Naive thymus-derived CD8-positive, alpha-beta T cell (primary cell): ENCODE measurements at places on chromosomes 6 and 20. TPM values are rescaled to one million over a fixed set of nuclear protein-coding genes. Genes with fewer than 3 reads are reported as not detected.
A peak's percentile ranks its signal among the peaks of the same experiment; 100 is the strongest.

- no peak for DNase-seq
- no peaks in the 10 kb centered on the region for H3K4me1 ChIP-seq
- H3K4me3 ChIP-seq: no peak overlapping the region
- peaks cover 12% of the 10 kb centered on the region for H3K27me3 ChIP-seq
- H3K36me3 ChIP-seq: peaks cover 3% of the 10 kb centered on the region
Measured at GRCh38 chr20:37477041-37477440, 44.0 kb upstream of the NNAT start.

- no peak overlapping the region for H3K4me3 ChIP-seq
- H3K27me3 ChIP-seq: no peaks in the 10 kb centered on the region
- H3K27ac ChIP-seq: no peak overlapping the region
Measured at GRCh38 chr6:130535242-130535641, 169.4 kb downstream of the TMEM200A start.

- no peak overlapping the region for H3K4me3 ChIP-seq
- H3K36me3 ChIP-seq: no peaks in the 10 kb centered on the region
- peaks cover 12% of the 10 kb centered on the region for H3K27me3 ChIP-seq
- no peaks in the 10 kb centered on the region for H3K4me1 ChIP-seq
- H3K27ac ChIP-seq: no peak overlapping the region
- no peak for DNase-seq
Measured at GRCh38 chr6:96755096-96755495, 82.2 kb downstream of the GPR63 start.

DNA sequence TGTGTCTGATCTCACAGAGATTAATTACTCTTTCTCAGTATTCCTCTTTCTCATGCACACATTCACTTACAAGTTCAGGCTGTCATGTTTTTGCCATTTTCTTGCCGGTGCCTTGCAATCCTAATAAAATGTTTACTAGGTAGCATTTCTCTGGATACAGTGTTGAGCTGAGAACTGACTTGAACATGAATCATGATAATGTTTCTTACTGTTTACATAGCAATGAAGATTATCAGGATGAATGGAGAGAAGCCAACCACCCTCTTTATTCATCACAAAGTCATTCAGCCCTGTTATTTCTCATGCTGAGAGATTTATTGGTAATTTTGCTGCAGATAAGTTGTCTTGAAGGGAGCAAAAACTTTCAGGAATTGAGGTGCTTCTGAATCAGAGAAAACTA is 185.5 kb upstream of the ECI2 start:
- H3K27ac ChIP-seq: no peak overlapping the region
- H3K27me3 ChIP-seq: peaks cover 58% of the 10 kb centered on the region
- H3K4me1 ChIP-seq: peaks cover 3% of the 10 kb centered on the region
- H3K4me3 ChIP-seq: no peak overlapping the region
- H3K36me3 ChIP-seq: no peaks in the 10 kb centered on the region

- no peak for DNase-seq
- H3K27ac ChIP-seq: no peak overlapping the region
- H3K27me3 ChIP-seq: no peaks in the 10 kb centered on the region
- no peak overlapping the region for H3K4me3 ChIP-seq
- peaks cover 7% of the 10 kb centered on the region for H3K36me3 ChIP-seq
- no peaks in the 10 kb centered on the region for H3K4me1 ChIP-seq
Measured at GRCh38 chr6:111377558-111378120, 105.4 kb downstream of the REV3L start.

DNA sequence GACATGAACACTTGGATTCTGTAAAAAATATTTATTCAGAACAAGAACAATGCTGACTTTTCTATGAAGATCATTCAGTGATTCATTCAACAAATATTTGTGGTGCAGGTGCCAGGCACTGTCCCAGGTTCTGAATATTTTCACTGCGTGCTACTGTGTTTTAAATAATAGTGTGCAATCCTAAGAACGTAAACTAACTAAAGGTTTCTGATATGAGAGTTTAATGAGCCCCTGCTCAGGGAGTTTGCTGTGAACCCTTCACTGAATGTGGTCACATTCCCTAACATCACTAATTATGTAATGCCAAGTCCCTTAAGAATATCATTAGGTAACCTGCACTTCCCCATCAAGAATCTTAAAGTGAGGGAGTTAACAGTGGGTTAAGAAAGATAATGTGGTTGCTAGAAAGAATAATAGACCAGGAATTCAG is 1.7 kb upstream of the TMEM170B start:
- H3K27ac ChIP-seq: no peak overlapping the region
- H3K4me3 ChIP-seq: peak overlapping the region; percentile 89
- no peaks in the 10 kb centered on the region for H3K36me3 ChIP-seq
- DNase-seq: no peak
- no peaks in the 10 kb centered on the region for H3K27me3 ChIP-seq
- H3K4me1 ChIP-seq: peaks cover 13% of the 10 kb centered on the region

DNA sequence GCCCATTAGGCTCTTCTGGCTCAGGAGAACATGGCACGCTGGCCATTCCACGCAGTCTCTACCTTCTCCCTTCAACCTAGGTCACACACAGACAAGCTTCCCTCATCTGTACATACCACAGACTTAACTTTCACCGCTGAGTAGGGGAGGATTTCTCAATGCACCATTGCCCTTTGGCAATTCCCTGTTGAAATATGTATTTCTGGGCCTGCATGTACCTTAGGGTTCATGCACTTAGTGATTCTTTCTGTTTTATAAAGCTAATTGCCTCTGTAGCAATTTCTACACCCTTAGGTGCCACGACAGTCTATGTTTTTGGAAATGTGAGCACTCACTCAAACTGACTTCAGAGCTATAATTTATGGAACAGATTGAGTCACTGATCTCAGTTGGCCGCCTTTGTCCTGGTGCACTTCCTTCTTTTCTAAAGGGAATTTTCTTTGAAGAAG is 253.8 kb upstream of the PRDM1 start:
- no peak for DNase-seq
- H3K27ac ChIP-seq: no peak overlapping the region
- no peaks in the 10 kb centered on the region for H3K27me3 ChIP-seq
- peaks cover 5% of the 10 kb centered on the region for H3K36me3 ChIP-seq
- H3K4me3 ChIP-seq: no peak overlapping the region
- H3K4me1 ChIP-seq: no peaks in the 10 kb centered on the region

DNA sequence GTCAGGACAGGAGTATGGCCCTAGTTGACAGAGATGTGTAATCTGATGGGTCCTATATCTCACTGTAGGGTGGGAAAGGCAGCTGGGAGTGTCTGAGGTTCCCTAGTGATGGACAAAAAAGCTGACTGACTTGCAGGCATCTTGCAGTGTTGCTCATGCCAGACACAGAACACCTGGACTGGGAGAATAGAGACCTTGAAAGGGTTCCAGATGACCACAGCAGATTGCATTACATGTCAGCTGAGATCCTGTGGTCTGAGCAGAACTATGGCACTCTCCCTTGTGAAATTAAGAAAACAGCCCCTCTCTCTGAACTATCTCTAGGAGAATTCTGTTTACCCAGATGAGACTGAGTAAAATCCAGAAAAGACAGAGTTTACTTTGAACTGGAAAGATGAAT is 212.6 kb upstream of the MAN1A1 start:
- H3K36me3 ChIP-seq: no peaks in the 10 kb centered on the region
- no peak overlapping the region for H3K4me3 ChIP-seq
- H3K27ac ChIP-seq: no peak overlapping the region

GRCh38 chr6:91281901-91282300 is 695.0 kb upstream of the MAP3K7 start:
- no peak for DNase-seq
- H3K27ac ChIP-seq: no peak overlapping the region
- H3K4me1 ChIP-seq: no peaks in the 10 kb centered on the region
- H3K27me3 ChIP-seq: no peaks in the 10 kb centered on the region
- no peaks in the 10 kb centered on the region for H3K36me3 ChIP-seq
- no peak overlapping the region for H3K4me3 ChIP-seq

DNA sequence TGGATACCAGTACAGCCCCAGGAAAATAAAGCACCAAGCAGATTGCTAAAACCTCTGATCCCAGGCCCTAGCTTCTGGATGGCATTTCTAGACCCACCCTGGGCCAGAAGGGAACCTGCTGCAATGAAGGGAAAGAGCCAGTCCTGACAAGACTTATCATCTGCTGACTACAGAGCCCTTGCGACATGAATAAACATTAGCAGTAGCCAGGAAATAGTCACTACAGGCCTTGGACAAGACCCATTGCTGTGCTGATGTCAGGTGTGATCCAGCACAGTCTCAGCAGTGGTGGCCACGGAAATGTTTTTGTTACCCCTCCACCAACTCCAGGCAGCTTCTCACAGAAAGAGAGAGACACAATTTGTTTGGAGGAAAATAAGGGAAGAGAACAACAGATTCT is 399.3 kb downstream of the HAO1 start:
- no peaks in the 10 kb centered on the region for H3K4me1 ChIP-seq
- H3K27me3 ChIP-seq: no peaks in the 10 kb centered on the region
- no peak overlapping the region for H3K27ac ChIP-seq
- no peak for DNase-seq
- no peaks in the 10 kb centered on the region for H3K36me3 ChIP-seq
- no peak overlapping the region for H3K4me3 ChIP-seq

DNA sequence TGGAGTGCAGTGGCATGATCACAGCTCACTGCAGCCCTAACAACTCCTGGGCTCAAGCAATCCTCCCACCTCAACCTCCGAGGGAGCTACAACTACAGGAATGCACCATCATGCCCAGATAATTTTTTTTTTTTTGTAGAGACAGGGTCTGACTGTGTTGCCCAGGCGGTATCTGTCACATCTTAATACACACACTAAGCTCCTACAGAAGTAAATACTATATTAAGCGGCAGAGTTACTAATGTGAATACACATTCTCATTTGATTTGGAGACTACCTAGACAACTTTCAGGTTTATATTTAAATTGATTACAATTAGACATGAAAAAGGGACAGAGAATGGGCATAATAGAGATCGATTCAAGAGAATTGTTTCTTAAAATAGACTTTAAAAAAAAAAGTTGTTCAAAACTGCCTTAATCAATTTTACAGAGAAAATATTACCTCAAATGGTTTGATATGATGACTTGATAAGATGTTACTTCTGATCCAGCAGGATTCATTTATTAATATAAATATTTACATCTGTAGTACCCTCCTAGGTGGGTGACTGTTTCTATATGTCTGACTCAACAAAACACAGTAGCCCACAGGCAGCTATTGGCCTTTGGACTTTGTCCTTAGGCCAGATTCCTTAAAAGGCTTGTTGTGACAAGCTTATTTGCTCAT is 7.1 kb upstream of the LOC128125822 start:
- no peaks in the 10 kb centered on the region for H3K4me1 ChIP-seq
- H3K27me3 ChIP-seq: no peaks in the 10 kb centered on the region
- no peak for DNase-seq
- no peak overlapping the region for H3K4me3 ChIP-seq
- no peak overlapping the region for H3K27ac ChIP-seq
- H3K36me3 ChIP-seq: no peaks in the 10 kb centered on the region

DNA sequence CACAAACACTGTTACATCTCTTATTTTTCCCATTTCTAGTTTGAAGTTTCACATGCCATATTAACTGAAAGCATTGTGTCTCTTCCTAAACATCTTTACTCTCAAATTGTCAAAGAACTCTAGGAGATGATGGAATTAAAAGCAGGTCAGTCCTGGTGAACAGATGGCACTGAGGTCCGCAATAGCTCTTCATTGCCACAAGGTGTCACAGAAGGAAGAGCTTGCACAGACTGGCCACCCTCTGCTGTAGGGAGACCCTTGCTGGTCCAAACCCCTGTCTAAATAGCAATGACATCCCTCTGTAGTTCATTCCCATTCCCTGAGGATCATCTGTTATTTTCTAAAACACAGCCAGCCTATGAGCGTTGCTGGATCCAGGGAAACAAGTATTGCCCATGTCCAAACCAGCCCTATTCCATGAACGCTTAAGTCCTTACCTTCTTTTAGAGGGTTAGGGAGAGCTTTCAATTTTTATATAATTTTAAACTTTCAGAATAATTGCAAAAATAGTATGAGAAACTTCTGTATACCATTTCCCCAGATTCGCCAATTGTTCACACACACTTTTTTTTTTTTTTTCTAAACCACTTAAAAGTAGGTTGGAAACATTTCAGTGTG is 10.1 kb upstream of the HDAC2 start:
- DNase-seq: no peak
- H3K36me3 ChIP-seq: no peaks in the 10 kb centered on the region
- no peak overlapping the region for H3K4me3 ChIP-seq
- H3K27me3 ChIP-seq: no peaks in the 10 kb centered on the region

- DNase-seq: no peak
- peaks cover 9% of the 10 kb centered on the region for H3K4me1 ChIP-seq
- H3K4me3 ChIP-seq: peak overlapping the region; percentile 80
Measured at GRCh38 chr6:42136508-42137193, 5.8 kb downstream of the C6orf132 start.

DNA sequence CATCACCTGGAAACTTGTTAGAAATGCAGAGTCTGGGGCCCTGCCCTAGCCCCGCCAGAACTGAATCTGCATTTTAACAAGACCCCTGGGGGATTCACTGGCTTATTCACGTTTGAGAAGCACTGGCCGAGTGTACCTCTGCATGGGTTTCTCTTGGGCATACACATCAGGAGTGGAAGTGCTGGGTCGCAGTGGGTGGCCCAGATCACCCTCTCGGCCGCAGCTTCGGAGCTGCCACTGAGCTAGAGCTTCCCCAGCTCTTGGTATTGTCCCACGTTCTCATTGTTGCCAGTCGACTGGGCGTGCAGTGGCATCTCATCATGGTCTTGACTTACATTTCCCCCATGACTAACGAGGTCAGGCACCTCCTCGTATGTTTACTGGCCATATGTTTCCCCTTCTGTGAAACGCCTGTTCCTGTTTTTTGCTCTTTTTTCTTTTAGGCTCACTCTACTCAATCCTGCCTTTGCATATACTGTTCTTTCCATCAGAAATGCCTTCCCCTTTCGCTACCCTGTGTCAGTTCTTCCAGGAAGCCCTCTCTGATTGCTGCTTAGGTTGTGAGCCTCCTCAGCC is 3.0 kb upstream of the DLGAP4 start:
- peaks cover 76% of the 10 kb centered on the region for H3K27me3 ChIP-seq
- peaks cover 6% of the 10 kb centered on the region for H3K36me3 ChIP-seq
- DNase-seq: no peak
- peaks cover 11% of the 10 kb centered on the region for H3K4me1 ChIP-seq
- H3K4me3 ChIP-seq: no peak overlapping the region

DNA sequence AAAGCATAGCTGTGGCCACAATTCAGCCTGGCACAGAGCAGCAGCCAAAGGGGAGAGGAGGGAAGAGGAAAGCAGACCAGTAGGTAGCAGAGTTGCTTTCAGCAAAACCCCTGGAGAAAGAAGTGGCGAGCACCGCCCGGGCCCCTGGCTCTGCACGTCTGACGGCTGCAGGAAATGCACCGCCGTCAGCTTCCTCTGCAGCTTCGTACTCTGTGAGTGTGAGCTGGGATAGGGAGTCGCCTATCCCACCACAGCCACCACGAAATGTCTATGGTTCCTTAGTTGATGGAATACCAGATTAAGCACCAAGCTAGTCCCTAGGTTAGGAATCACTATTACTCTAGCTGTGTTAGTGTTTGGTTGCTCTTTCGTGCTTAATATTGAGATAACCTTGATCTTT is 79.9 kb upstream of the NAA20 start:
- no peaks in the 10 kb centered on the region for H3K36me3 ChIP-seq
- peaks cover 11% of the 10 kb centered on the region for H3K4me1 ChIP-seq
- DNase-seq: peak; percentile 1
- peaks cover 8% of the 10 kb centered on the region for H3K27me3 ChIP-seq
- H3K27ac ChIP-seq: peak overlapping the region; percentile 6
- peak overlapping the region; percentile 16 for H3K4me3 ChIP-seq

The SLC17A2 gene
- total RNA-seq: not detected

The RUNX2 gene
- total RNA-seq: 36.7 TPM

The C6orf58 gene
- not detected for total RNA-seq

The THEMIS gene
- total RNA-seq: 128 TPM

The VSX1 gene
- not detected for total RNA-seq

The GPR63 gene
- total RNA-seq: 0.18 TPM

The SNTA1 gene
- total RNA-seq: 4.3 TPM

The LAMA2 gene
- not detected for total RNA-seq

The HEY2 gene
- total RNA-seq: 0.60 TPM

The NKX2-4 gene
- total RNA-seq: not detected

The COL9A3 gene
- total RNA-seq: 2.2 TPM

The LRRC73 gene
- total RNA-seq: 0.49 TPM

The ARG1 gene
- not detected for total RNA-seq

The SMIM28 gene
- not detected for total RNA-seq
